ENCODE measurements at places on chromosomes 3 and 15.

- DNase-seq = no peak
These were observed 22.2 kb upstream of the BLM start for GRCh38 chr15:90694987-90695386.

- no peak for DNase-seq
These were observed 103.0 kb upstream of the RPL32 start for GRCh38 chr3:12944413-12944812.

DNA sequence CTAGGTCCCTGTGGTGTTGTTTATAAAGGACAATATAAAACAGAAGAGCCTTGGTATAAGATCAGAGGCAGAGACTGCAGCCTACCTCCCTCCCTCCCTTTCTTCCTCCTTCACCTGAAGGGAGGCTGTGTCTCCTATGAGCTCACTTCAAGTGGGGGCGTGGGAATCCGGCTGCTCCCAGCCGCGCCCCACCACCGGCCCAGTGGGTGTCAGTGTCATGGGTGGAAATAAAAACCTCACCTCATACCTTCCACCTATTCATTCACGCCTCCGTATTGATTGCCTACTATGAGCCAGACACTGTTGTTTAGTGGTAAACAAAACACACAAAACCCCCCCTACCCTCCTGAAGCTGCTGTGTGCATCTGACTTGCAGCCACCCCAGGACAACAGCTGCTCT is 181.9 kb downstream of the PDZRN3 start:
- no peak for DNase-seq

GRCh38 chr15:33374226-33374914 is 63.6 kb downstream of the RYR3 start:
- DNase-seq = no peak

DNA sequence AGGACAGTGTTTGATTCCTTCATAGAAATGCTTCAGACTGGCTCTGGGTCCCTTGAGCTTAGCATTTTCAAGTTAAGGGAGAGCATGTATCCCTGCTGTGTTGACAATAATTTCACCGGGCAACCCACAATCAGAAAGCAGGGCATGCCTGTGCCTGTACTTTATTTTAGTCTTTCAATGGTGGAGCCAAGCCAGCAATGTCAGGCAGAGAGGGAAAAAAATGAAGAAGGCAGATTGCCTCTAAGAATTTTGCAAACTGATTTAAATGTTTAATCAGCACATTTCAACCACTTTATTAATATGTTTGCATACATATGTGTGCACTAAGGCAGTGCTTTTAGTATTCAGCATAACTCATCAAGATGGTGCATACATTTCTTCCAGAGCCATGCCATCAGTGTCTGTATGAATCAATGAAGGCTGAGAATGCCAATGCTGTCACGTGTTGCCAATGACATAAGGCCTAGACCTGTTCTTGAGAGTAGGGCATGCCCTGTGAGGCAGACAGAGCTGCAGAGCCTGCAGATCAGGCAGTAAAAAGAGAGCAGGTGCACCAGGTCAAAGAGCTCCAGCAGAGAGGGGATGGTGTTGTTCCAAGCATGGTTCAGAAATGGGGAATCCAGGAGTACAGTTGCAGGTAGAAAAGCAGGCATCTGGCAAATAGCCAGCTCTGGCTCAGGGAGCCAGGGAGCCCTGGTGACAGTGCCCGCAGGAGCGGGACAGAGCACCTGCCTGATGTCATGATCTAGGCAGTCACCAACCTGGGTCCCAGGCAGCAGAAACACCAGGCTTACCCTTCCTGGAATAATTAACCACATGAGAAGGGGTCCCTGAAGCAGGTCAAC is 508.5 kb downstream of the GABRG3 start:
- DNase-seq = no peak

DNA sequence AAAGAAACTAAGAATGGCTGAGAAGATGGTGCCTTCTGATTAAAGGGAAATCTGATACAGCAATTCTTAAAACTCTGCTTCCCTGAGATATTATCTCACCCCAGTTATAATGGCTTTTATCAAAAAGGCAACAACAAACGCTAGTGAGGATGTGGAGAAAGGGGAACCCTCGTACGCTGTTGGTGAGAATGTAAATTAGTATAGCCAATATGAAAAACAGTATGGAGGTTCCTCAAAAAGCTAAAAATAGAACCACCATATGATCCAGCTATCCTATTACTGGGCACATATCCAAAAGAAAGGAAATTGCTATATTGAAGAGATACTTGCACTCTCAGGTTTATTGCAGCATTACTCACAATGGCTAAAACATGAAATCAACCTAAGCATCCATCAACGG is 65.1 kb downstream of the GOLIM4 start:
- peak; percentile 34 for DNase-seq

DNA sequence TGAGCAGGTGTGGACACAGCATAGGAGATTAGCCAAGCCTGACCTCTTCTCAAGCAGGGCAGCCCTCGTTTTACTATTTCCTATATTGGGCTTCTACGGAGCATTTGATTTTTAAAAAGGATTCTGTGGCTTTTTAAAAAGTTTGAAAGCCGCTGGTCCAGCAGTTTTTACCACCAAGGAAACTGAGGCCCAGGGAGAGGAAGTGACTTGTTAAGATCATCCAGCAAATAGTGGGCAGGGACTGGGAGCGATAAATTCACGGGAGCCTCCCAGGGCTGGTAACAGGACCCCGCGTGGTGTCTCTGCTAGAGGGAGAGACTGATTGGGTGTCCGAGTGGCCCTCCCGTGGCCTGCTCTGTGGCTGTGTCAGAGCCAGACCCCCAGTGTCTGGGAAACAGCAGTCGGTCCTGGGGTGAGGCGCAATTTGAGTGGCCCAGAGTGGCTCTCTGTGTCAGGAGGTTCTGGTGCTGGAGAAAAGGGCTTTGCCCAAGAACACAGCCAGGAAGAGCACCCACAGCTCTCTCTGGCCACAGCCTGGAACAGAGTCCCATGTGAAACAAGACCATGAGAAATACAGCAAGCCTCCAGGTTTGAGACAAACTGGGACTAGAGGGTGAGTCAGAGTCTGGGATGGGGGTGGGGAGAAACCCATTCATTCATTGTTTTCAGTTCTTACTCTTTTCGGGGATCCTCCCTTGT is 4.2 kb downstream of the FURIN start:
- peak; percentile 67 for DNase-seq

DNA sequence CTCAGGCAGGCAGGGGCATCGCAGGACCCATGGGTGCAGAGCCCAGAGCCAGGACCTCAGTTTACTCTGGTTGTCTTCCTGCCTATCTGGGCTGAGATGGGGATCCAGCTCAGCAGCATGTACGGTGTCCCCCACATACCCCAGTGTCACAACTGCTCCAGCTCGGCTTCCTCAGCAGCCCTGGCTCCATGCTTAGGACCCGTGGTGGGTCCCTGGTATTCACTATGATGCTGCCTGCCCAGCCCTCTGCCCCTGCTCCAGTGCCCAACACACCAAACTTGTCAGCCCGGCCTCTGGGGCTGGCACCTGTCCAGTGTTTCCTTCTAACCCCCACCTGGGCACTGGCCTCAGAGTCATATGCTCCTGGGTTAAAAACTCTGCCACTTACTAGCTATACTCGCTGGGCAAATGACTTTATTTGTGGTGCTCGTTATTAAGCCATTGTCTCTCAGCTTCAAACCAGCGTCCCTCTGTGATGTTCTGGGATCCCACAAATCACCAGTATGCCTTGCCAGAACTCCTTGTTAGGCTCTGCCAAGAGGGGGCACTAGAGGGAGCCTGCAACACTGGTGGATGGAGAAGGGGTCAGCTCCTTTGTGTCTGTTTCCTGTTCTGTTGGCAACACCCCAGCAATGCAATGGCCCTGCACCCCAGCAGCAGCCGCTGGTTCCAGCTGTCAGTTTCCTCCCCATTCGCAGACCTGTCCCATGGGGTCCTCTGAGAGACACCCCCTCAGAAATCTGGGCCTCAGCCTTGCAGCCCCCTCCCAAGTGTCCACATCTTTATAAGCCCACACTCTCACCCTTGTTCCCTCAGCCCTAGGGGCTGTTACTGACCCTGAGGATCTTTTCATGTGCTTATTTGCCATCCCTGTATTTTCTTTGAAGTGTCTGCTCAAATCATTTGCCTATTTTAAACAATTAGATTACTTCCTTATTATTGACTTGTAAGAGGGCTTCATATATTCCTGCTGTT is 24.1 kb upstream of the MRPS22 start:
- DNase-seq = peak; percentile 61

GRCh38 chr3:73530022-73530396 is 94.7 kb downstream of the PDZRN3 start:
- DNase-seq = no peak

DNA sequence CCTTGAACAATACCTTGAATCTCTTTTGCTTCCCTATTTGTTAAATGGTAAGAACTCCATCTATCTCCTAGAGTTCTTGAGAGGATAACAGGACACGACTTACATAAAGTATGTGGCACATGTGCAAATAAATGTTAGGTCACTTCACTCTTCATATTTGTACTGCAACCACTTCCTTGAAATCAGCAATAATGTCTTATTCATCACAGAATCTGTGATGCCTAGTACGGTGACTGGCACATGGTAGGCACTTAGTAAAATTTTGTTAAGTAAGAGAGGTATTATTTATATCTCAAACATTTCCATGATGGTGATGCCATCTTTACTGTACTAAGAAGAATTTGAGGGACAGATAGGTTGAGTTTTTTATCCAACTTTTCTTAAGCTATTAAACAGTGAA is 14.3 kb downstream of the CD47 start:
- DNase-seq = no peak

DNA sequence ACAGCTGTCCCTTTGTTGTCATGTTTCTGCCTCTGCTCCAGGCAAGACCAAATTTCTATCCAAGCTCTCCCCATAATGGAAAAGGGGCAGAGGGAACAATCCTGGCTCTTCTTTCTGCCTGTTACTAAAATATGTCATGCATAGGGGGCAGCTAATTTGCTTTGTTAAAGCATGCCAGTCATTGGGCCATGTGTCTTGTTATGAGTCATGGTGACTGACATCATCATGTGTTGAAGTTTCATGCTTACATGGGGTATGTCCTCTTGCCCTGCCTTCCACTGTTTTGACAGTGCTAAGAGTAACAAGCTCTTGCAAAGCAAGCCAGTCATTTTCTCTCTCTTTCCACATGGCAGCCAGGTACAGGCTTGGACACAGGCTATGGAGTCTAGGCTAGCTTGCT is 268.9 kb downstream of the GABRB3 start:
- DNase-seq = no peak

DNA sequence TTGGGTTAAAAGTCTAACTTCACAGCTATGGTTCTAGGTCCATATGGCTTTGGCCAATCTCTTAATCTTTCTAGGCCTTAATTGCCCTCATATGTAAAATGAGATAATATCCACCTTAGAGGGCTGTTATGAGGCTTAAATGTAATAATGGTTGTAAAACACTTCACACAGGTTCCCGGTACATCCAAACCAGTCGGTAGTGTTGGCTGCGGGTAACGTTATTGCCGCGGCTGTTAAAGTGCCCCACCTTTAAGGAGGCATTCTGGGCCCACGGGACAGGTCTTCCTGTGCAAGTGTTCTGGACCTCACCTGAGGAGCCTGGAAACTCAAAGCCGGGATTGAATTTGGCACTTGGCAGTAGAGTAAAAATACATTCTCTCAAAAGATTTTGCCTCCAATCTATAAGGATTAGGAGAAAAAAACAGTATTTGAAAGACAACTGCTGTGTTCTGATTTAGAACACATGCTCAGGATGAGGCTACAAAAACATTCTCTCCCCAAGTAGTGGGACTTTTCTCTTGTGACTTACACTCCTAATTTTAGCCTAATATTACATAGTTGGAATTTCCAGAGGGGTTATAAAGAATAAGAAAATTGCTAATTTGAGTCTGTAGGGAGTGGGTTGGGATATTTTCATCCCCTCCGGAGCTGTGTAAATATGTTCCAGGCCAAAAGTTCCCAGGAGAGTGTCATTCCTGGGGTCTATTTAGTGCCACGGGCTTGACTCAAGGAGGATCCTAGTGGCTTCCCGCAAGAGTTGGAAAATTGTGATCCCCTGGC is 44.9 kb upstream of the TSEN2 start:
- no peak for DNase-seq

GRCh38 chr3:14358426-14359211 is 43.8 kb upstream of the SLC6A6 start:
- DNase-seq = no peak

DNA sequence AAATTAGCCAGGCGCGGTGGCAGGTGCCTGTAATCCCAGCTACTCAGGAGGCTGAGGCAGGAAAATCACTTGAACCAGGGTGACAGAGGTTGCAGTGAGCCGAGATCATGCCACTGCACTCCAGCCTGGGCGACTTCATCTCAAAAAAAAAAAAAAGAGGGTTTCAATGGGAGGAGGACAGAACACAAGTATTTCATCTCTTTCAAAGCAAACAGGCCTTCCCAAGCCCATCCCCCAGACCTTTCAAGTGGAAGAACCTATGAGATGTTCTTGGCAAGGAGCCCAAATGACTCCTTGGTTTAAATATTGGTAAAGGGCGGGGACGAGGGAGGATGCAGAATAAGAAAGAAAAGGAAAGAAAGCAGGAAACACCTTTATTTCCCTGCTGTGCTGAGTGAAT is 62.2 kb upstream of the MCF2L2 start:
- DNase-seq = peak; percentile 44

DNA sequence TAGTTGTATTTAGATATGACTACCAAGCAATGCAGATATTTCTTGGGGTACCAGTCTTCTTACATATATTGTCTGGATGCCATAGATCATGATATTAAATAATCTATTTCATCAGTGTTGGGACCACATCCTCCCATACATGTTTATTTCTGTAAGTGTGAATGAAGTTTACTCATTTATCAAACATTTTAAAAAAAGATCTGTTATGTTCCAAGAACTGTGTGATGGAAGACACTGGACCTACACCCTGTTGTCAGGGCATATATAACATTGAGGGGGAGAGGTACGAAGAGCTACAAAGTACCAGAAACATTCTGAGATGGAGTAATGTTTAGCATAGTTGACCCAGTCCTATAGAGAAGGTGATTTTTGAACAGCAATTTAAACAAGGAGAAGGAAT is 26.6 kb downstream of the MBNL1 start:
- no peak for DNase-seq

GRCh38 chr15:51299187-51300015 is 39.0 kb downstream of the CYP19A1 start:
- DNase-seq = no peak

GRCh38 chr3:81105789-81106488 is 655.5 kb downstream of the GBE1 start:
- no peak for DNase-seq

DNA sequence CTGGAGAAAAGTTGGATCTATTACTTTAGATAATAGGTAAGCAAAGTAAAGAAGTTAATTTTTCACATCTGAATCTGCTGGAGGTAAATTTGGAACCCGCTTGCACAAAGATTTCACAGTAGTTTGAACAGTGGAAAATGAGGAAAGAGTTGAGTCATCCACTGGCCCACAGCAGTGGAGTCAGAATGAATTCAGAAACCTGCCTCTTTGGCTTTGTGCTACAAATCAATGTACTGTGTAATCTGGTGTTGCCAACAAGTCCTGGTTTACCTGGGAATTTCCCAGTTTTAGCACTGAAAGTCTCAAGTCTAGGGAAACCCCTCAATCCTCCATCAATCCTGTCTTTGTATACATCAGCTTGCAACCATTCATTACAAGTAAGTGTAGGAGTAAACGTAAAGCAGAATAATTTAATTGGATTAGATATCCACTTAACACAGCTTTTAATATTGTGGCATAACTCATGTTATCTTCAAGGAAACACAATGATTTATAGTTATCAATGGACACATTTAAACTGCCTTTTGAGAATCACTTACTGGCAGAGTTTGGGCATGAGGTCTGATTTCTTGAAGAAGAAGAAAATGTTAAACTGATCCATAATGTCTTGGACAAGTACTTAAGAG is 100.6 kb downstream of the DCLK3 start:
- DNase-seq = no peak
